Right renal pelvis (tissue), 4 donors: ENCODE measurements at places on chromosomes 16 and 17. TPM values are rescaled to one million over a fixed set of nuclear protein-coding genes. Genes with fewer than 3 reads are reported as not detected.

Gene RAB37
- polyA plus RNA-seq = 4.0 TPM

Gene CCDC40
- 13.0 TPM for polyA plus RNA-seq

Gene TBC1D3G
- not detected for polyA plus RNA-seq

Gene FA2H
- polyA plus RNA-seq = 4.0 TPM

Gene CCNF
- 11.3 TPM for polyA plus RNA-seq

Gene SPIRE2
- polyA plus RNA-seq = 14.9 TPM

Gene SMIM22
- 12.6 TPM for polyA plus RNA-seq

DNA sequence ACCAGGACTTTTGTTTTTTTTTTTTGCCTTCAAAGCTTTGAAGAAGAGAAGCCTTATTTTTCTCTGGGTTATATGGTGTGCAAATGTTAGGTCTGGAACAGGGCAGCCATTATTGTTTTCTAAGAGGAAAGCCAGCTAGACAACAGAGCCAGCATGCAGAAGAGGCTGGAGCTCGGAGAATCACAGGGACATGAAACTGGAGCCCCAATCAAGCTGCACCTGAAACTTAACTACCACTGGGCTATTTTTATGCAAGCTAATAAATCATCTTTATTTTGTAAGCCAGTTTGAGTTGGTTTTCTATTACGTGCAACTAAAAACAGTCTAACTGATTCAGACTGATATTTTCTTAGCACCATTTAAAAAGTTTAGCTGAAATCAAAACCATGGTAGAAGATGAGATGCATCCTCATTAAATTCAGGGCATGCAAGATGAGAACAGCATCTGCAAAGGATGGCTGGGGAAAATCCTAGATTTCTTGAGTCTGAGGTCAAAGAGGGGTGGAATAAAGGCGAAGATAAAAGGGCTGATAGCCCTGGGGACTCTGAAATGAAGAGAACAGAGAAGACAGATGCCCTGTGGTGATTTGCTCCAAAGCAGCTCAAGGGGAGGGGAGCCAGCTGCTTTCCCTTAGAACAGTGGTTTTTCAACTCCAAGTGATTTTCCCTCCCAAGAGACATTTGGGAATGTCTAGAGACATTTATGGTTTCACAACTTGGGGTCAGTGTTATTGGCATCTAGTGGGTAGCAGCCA lies 177.1 kb upstream of the WSCD1 start:
- no peak for DNase-seq

DNA sequence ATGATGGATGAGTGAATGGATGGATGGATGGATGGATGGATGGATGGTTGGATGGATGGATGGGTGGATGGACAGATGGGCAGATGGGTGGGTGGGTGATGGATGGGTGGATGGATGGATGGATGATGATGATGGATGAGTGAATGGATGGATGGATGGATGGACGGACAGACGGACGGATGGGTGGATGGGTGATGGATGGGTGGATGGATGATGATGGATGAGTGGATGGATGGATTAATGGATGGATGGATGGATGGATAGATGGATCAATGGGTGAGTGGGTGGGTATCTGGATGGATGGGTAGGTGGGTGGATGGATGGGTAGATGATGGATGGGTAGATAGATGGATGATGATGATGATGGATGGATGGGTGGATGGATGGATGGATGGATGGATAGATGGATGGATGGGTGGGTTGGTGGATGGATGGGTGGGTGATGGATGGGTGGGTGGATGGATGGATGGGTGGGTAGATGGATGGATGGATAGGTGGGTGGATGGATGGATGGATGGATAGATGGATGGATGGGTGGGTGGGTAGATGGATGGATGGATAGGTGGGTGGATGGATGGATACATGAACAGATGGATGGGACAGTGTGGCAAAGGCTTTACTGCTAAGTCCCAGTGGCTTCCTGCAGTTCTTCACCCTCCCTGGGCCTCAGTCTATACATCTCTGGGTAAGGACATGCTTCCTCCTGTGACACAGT lies 30.2 kb upstream of the ZFPM1 start:
- DNase-seq = no peak

GRCh38 chr17:49995055-49995738 lies at the start of gene DLX3:
Gene DLX3, minus strand, starts transcription at chr17:49995224. Its CDS starts 226 bp downstream, at chr17:49994998.
- DNase-seq = no peak

DNA sequence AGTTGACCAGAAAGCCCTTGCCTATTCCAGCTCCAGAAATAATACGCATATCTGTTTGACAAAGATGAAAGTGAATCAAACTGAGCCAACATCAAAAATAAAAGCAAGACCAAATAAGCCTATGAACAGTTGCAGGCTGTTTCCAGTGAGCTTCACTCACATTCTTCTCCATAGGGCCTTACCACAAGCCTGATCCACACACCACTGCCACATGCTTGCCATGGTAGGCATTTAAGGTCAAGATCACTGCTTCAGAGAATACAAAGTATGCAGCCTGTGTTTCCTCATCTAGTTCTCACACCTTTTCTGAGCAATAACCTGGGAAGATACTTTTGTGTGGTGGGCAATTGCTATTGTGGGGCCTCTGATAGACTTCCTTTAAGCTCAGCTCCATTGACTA lies 1060.2 kb downstream of the CDH11 start:
- no peak for DNase-seq

GRCh38 chr17:15185625-15185991 lies 79.5 kb downstream of the PMP22 start:
- no peak for DNase-seq

DNA sequence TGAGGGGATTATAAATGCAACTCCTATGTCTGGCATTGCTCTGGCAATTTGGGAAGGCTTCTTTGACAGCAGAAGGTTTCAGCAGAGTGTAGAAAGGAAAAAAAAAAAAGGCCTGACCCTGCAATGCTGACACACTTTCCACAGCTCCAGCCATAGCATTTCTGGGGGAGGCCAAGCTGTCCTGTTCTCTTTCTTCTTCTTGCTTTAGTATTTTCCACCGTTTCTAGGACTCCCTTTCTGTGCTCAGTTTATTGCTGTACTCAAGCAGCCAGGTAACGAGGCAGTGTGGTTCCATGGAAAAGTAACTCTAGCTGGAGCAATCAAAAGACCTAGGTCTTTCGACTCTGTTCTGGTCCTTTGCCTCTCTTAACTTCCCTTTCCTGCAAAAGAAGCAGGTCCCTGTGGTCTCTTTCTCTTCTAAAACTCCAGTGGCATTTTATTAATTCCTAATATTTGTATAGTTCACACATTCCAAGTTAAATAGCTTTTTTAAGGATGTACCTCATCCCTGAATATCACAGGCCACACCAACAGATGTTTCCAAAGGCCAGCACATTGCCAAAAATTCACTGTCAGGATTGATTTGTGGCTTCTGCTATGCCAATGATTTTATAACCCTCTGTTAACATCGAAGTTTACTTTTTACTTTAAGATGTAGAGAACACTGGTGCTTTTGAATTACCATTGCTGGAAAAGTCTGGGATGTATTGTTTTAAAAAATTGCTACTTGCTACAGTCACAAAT lies 90.3 kb upstream of the BCAR1 start:
- no peak for DNase-seq

DNA sequence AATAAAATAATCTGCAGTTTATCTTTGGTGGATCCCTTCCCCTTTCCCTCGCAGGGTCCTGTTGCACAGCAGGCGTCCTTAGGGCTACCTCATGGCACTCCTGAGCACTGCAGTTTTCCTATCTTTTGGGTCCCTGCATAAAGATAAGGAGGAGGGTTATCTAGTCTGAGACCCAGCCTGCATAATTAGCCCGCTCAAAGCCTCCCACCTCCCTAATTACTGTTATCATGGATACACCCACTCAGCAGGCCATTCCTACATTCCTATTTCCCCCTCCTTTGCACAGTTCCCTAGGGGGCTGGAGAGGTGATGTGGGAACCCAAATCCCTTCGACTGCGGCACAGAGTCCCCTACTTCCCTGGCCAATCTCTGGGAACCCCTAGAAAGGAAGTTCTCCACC lies 5.1 kb upstream of the CLUH start:
- DNase-seq = no peak

DNA sequence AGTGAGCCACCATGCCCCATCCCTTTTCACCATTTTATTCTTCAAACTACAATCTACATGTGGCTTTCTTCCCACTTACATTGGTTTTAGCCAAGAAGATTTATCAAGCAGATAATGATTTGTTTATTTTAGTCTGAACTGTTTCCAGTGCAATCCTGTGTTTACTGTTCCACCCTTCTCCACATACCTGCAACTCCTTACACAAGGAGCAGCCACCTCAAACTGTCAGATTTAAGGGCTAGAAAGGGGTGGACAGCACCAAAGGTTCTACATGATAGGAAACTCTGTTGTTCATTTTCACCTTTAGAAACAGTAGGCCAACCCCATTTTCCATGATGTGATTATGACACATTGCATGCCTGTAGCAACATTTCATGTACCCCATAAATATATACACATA lies 1.9 kb downstream of the RUNDC1 start:
- no peak for DNase-seq

- no peak for DNase-seq
Measured at GRCh38 chr16:72159386-72159785, 12.6 kb downstream of the PMFBP1 start.

GRCh38 chr16:25395528-25395927 lies 137.9 kb upstream of the ZKSCAN2 start:
- no peak for DNase-seq

DNA sequence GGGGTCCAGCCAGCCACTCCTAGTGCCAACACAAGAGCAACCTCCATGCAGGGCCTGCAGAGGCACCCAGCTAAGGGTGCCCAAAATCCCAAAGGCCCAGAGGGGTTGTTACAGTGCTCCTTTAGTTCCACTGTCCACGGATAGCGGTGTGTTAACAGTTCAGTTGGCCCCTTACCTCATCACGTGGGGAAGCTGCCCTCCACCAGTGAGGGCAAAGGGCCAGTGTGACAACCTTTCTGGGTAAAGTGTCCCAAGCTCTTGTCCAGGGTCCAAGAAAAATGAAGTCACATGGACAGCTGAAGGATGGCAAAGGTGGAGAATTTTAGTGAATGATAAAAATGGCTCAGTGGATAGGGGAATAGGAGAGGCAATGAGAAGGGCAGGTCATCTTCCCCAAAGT lies 8.7 kb upstream of the MKS1 start:
- no peak for DNase-seq

GRCh38 chr17:56973520-56973919 lies 4.4 kb upstream of the SCPEP1 start:
- no peak for DNase-seq

- DNase-seq = no peak
Measured at GRCh38 chr17:80962356-80963329, 29.0 kb upstream of the CHMP6 start.

- DNase-seq = no peak
Measured at GRCh38 chr17:45844695-45845375, at the start of gene SPPL2C. Gene SPPL2C, plus strand, starts transcription at chr17:45844881. Its CDS starts 26 bp downstream, at chr17:45844907.

DNA sequence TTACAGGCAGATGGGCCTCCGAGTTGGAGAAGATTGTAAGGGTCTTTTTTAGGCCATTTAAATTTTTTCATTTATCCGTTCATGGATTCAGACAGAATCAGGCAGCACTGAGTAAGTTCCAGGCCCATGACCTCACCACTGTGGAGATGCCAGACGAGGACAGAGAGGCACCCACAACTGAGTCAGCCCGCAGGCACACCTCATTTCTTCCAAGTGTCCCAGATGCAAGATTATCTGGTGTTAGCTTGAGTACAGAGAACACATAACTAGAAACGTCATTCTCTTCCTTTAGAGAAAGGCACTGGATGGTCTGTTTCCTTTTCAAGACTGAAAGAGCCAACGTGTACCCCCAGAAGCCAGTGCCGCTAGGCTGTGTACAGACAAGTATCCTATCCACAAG lies 16.9 kb downstream of the CLEC16A start:
- no peak for DNase-seq

DNA sequence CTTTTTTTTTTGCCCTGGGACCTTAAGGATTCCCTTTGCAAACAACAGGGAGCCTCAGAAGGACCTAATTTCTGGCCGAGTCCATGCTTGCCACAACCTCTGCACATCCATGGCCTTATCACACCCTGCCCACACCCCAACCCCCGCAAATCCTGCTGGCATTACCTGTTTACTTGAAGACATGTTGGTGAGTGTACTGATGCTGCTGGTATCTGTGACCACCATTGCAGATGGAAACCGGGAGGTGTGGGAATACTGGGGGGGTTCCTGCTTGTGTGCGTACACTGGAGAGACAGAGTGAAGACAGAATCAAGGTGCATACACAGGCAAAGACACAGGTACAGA lies 46.0 kb downstream of the HNF1B start:
- DNase-seq = no peak

- DNase-seq = no peak
Measured at GRCh38 chr17:28256881-28257280, 62.1 kb upstream of the TMEM97 start.

GRCh38 chr17:75571885-75572215 lies 15.8 kb upstream of the MYO15B start:
- DNase-seq = no peak

DNA sequence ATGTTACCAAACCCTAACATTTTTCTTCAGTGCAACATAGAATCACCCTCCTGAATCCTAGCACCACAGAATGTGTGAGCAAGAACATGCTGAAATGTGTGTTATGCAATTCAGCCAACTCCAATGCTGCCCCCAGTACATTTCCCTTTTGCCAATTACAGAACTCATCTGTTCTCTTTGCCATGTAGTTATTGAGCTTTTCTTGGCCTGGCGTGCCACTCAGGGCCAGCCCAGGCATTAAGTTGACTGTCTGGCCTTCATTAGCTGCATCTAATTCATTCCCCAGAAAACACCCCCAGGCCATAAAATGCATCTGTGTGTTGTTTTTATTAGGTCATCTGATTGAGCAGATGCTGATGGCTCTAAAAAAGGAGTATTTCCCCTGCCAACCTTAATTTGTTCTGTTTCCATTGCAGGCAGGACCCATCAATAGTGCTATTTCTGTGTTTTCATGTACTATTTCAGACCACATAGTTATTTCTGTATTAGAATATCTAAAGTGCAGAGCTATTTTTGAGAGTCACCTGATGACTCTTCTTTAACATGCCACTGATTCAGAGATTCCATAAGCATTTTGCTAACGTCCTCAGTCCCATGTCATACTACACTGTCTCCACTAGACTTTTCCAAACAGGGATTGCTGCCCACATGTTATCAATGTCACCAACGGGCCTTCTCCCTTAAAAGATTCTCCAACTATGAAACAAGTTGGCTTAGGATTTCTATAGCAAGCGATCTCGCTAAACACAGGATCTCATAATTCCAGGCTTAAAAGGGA lies 969.7 kb downstream of the CDH11 start:
- no peak for DNase-seq

DNA sequence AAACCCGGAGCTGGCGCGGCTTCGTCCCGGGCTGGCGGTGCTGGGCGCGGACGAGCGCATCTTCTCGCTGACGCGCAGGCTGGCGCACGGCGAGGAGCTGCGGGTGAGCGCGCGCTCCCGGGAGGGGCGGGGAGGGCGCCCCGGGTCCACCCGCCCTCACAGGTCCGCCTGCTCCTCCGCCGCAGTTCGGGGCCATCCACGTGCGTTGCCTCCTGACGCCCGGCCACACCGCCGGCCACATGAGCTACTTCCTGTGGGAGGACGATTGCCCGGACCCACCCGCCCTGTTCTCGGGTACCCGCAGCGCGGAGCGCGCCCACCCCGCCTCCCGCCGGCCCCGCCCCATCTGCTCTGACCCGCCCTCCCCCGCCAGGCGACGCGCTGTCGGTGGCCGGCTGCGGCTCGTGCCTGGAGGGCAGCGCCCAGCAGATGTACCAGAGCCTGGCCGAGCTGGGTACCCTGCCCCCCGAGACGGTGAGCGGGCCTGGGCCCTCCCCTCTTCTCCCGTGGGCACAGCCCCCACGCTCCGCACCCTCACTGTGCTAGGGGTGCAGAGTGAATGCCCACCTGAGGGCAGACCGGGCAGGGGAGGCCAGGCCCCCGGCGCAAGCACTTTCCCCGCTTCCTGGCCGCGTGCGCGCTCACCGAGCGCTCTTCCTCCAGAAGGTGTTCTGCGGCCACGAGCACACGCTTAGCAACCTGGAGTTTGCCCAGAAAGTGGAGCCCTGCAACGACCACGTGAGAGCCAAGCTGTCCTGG lies 1.4 kb downstream of the HAGHL start:
- no peak for DNase-seq
